ENCODE measurements at places on chromosomes 11 and 22.

DNA sequence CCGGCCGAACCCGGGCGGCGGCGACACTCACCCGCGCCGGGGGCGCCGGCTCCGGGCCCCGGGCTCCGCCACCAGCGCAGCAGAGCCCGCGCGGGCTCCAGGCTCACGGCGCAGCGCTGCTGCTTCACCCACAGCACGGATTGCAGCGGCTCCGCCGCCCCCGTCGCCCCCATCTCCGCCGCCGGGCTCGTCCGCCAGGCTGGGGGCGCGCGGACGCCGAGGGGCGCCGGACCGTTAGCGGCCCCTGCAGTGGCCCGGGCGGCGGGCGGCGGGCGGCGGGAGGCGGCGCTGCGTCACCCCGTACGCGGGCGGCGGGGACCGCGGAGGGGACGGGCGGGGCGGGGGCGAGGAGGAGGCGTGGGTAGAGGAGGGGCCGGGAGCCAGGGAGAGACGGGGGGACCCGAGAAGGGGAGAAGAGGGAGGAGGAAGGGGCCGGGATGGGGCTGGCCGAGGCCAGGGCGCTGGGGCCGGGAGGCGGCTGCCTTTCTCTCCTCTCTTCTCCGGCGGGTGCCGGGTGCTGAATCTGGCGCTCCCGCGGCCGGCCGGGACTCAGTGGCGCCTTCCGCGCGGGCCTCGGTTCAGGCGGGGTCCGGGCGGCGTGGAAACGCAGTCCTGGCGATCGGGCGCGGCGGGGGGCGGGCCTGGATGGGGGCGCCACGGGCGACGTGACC is at the start of gene CERK:
TSS of gene CERK (minus strand) at position 277 of the 671 bp plus-strand sequence. CDS start at position 173, 104 bp downstream.
- no peak for DNase-seq

GRCh38 chr11:68314203-68315170 is 2.1 kb downstream of the LRP5 start:
- peak; percentile 68 for DNase-seq

- no peak for DNase-seq
These were observed 12.7 kb upstream of the CD44 start for GRCh38 chr11:35126000-35126878.

DNA sequence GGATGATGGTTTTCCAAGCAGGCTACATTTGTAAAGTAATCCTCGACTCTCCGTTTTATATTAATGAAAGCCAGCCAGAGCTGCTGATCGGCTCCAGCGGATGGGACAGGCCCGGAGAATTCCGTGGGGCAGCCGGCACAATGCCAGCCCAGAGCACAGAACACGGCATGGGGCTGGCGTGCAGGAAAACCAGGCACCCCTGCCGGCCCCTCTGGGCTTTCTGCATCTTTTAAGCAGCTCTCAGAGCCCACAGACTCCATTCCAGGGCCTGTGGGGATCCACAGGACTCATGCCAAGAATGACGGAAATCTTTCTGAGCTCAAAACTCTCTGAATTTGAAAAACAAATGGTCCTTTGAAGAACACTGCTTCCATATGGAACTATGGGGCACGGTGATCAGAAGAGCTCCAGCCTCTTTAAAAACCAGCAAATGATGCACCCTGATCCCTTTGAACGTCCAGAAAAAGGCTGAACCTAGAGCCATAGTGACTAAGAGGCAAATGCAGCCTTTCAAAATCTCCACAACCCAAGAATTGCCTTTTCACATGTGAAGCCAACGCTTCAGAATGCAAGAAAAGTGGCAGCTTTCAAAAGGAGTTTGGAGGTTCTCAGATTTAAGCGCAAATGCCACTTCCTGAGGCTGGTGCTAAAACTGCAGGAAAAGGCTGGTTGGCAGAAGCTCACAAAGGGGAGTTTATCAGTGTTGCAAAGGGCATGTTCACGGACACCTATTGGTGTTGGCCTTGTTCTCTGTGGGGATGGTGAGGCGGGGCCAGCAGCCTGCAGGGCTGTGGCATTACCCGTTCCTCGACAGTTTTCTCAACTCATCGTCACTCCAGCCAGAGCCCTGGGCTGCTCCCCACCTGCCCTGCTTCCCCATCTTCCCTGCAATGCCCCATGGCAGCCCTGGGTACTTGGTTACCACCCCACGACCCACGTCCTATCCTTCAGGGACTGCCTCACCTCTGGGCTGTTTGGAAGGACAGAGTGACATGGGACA is 212.5 kb downstream of the CTTN start:
- DNase-seq = no peak

- no peak for DNase-seq
These were observed 211.9 kb downstream of the BLID start for GRCh38 chr11:121904148-121904547.

DNA sequence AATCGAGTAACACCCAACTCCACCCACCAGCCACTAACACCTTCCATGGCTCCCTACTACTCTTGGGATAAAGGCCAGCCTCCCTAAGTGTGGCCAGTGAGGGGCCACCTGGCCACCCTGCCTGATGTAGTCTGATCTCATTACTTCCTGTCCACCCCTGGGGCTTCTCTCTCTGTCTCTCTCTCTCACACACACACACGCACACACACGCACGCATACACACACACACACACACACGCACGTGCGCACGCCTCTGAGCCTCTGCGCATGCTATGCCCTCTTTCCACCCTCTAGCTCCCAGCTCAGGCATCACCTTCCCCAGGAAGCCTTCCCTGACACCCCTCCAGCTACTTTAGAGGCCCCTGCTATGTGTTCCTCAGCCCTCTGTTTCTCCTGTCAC is 3.9 kb downstream of the MFNG start:
- DNase-seq = no peak

- DNase-seq = no peak
These were observed 98.8 kb upstream of the CD82 start for GRCh38 chr11:44466531-44467205.

DNA sequence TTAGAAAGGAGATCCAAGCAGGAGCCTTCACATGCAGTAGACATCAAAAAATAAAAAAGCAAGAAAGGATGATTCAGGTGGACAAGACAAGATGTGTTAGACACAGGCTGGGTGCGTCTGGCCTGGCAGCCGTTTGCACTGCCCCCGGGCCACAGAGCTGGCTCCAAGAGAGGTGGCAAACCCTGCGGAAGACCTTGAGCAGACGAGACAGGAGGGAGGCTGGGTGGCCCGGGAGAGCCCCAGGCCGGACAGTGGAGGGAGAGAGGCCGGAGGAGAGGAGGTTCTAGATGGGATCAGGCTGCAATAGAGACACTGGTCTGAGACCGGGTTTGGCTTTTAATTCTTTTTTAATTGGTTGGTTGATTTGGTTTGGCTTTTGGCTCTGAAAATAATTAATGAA is 69.6 kb upstream of the TTLL12 start:
- DNase-seq = no peak

- no peak for DNase-seq
These were observed 29.5 kb downstream of the DIXDC1 start for GRCh38 chr11:111966678-111967077.

GRCh38 chr11:75783416-75784084 is 15.0 kb downstream of the DGAT2 start:
- no peak for DNase-seq

- DNase-seq = peak; percentile 44
These were observed 228.9 kb downstream of the GUCY1A2 start for GRCh38 chr11:106789406-106789805.

- DNase-seq = peak; percentile 13
These were observed 330.5 kb downstream of the TBC1D22A start for GRCh38 chr22:47092896-47093311.

DNA sequence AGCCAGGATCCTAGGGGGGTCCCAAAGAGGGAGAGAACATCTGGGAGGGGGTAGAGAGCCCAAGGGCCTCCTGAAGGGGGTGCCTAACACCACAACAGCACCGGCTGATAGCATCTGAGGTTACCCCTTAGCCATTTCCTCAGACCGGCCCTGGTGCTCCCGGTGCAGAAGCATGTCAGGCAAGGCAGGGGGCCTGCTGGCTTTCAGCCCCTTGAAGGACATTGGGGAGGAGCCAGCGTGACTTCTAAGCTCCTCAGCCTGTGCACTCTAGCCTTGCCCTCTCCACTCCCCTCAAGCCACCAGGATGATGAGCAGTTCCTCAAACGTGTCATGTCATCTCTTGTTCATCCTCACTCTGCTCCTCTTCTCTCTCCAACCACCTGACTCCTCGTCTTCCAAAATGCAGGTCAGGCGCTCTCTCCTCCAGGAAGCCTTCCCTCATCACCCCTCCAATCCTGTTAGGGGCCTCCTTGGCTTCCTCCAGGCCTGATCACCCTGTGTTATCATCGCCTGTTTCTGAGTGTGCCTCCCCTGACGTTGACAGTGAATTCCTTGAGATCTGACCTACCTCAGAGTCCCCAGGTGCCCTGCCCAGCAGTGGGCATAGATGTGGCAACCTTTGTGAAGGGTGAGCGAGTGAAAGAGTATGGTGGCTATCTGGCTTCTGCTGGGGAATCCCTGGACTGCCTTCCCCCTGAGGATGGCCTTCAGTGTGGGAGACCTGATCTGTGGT is 6.1 kb downstream of the P2RY2 start:
- no peak for DNase-seq

DNA sequence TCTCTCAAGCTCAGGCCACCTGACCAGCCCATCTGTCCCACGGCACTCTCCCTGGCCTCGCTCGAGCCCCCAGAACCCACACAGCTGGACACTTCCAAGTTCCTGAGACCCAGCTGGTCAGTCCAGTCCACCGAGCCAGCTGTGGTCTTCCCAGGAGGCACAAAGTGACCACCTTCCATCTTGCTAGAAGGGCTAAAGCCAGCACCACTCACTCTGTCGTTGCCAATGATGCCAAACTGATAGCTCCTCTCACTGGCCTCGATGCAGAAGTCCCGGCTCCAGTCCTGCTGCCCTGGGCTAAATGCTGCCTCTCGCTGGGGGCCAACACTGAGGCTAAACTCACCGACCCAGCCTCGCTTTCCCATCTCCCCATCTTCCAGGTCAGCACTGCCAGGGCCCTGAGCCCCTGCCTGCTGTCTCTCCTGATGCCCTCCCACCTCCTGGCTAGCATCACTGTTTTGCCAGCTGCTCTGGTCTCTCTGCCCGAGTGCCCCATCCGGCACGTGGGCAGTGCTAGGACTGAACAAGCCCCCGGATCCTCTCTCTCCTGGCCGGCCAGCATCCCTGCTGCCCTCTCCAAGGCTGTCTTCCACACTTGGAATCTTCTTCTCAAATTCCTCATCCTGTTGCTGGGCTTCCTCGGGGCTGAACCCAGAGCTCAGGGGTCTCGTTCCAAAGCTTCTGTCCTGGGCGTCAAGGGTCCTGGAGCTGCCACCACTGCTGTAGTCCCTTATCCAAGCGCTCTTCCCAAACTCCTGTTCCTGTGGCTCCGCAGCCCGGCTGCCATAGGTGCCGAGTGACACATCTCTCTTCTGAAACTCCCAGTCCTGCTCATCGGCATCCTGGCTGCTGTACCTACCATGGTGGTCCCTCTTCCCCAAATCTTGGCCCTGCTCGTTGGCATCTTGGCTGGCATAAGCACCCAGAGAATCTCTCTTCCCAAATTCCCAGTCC is 15.4 kb downstream of the TNKS1BP1 start:
- no peak for DNase-seq

DNA sequence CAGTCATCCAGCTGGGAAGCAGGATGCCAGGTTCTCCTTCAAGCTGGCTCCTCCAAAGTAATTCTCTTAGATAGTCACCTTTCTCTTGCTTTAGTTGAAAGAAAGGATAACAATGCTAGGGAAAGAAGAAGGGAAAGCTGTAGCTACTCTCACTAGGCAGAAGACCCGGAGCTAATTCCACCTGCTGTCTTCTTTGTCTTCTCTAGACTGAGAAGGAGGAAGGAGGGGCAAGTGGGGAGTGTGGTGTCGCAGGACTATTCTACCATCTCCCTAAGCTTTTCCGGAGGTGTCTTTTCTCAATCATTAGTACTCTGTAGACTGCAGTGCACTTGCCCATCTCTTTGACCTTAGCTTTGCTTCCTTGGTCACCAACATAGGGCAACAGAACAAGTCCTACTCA is 162.8 kb downstream of the NCAM1 start:
- DNase-seq = no peak

GRCh38 chr11:65096926-65097325 is 912 bp downstream of the VPS51 start:
- no peak for DNase-seq

DNA sequence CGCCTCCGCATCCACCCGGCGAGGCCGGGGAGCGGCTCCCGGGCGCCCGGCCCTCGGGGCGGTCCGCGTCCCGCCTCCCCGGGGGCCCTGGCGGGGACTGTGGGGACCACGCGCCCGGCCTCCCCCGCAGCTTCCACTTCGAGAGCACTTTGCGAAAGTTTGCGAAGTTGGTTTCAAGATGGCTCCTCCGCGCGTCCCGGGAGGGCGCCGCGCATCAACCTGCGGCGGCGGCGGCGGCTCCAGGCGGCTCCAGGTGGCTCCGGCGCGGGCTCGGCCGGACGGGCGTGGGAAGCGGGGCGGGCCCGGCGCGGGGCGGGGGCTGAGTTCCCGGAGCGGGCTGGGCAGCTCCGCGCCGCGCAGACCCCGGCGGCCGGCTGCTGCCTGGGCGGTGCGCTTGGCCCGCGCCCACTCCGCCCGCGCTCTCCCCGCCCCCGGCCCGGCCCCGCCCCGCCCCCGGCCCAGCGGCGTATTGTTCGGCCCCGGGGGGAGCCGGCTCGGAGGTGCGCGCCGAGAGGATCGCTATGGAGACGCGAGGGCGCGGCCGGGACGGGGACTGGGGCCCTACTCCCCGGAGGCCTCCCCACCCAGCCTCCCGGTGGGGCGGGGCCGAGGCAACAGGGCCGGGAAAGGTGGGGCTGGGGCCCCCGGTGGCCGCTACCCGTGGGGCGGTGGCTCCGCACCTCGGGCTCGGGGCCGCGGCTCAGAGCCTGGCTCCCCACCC is at the start of gene CELSR1:
TSS of gene CELSR1 (minus strand) at position 396 of the 721 bp plus-strand sequence. CDS start 450 bp downstream, outside the sequence.
- peak; percentile 50 for DNase-seq

- no peak for DNase-seq
These were observed 11.8 kb downstream of the PDE3B start for GRCh38 chr11:14655435-14655834.

- no peak for DNase-seq
These were observed at the start of gene SCGB1D1 for GRCh38 chr11:62190011-62190410. Gene SCGB1D1 (plus strand): TSS chr11:62190216. CDS start chr11:62190285, 69 bp downstream.

GRCh38 chr22:27336151-27337090 is 465.1 kb downstream of the MN1 start:
- peak; percentile 97 for DNase-seq

DNA sequence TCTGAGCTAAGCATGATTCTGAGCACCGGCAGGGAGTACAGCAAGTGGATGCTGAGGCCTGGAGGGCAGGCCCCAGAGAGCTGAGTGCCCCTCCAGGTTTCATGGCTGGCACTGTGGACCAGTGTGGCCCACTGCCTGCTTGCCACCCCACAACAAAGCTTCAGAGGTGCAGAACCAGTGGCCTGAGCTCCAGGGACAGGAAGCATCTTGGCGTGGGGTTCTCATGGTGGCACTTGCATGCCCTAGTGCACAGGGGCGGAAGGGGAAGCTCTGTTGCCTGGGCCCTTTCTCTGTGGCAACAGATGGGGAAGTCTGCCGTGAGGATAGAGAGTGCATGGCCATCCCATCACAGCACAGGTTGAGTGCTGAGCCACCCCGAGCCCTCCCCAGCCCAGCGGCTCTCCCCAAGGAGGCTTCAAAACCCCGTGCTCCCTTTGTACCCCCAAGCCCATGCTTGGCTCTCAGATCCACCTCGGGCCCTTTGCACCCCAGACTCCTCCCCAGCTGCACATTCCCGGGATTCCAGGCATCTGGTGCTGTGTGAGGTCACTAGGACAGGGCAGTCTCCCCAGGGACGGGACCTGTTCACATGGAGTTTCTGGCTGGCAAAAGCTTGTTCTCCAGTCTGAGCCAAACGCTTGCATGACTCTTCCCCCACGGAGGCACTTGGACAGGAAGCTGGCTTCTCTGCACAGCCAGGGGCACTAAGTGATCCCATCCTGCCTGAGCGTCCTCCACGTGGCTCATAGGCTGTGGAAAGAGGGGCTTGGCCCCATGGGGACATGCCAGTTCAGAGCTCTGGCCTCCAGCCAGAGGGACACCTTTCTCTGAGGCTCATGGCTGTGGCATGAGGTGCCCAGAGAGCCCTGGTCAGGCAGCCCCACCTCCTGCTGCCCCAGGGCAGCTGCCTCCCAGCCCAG is 4.2 kb downstream of the SLC25A1 start:
- DNase-seq = peak; percentile 35

All from bronchial epithelial cell (primary cell).